Ammon's horn (tissue), 1 donor: ENCODE measurements at places on chromosomes 6 and 20.

- DNase-seq = no peak
These were observed 65.2 kb downstream of the RIN2 start for GRCh38 chr20:19823216-19823615.

- DNase-seq = no peak
These were observed 128.0 kb downstream of the DLL1 start for GRCh38 chr6:170162775-170163404.

- no peak for DNase-seq
These were observed 200.5 kb upstream of the ARG1 start for GRCh38 chr6:131372535-131372934.

DNA sequence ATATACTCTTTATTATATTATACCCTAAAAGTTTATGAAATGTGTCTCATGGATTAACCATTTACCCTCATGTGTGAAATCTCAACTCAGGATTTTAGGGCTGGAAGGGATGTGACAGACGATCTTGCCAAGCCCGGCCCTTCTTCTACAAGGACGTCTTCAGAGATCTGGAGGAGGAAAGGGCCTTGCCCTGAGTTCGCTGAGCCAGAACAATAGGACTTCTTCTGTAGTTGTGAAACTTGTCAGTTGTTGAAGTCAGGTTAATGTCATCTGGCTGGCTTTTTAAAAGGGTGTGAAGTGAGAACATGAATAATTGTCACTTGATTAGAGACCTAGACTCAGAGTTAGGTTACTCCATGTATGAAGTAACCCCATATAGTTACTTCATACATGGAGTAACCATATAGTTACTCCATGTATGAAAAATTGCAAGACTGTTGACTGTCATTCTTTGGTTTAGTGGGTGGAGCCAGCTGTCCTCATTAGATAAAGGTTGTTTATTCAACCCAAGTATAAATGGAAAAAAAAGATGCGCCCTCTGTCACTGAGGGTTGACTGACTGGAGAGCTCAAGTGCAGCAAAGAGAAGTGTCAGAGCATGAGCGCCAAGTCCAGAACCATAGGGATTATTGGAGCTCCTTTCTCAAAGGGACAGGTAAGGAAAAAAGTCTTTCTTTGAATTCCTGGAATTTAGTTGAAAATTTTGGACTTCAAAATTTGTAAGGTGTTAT is at the start of gene ARG1:
Gene ARG1 (plus strand): TSS at position 541 of the 730 bp plus-strand sequence. CDS start 57 bp downstream, at position 598.
- no peak for DNase-seq
